Inflammatory macrophage (primary cell): ENCODE measurements at places on chromosomes 5 and 9.

DNA sequence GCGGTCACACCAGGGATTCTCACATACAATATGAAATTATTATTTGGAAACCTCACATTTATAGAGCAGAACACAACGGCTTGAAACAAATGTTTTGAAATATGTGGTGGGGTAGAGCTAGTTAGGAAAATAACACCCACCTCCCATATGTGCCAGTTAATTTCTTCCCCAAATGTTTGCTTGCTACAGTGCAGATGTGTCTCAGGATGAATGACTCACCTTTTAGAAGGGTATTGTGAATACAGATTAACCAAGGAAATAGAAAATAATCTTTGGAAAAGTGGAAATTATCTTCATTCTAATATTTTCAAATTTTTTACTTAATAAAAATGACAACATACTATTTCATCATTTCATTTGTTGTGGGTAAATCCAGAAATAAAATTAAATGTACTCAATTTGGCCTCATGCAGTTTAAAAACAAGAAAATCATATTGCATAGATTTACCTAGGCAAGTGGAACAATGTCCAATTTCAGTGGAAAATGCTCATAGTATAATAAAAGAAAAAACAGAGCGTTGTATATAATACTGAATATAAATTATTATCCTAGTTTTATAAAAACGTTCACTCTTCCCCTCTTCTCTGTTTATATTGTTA is 39.3 kb upstream of the RICTOR start:
- DNase-seq = no peak

DNA sequence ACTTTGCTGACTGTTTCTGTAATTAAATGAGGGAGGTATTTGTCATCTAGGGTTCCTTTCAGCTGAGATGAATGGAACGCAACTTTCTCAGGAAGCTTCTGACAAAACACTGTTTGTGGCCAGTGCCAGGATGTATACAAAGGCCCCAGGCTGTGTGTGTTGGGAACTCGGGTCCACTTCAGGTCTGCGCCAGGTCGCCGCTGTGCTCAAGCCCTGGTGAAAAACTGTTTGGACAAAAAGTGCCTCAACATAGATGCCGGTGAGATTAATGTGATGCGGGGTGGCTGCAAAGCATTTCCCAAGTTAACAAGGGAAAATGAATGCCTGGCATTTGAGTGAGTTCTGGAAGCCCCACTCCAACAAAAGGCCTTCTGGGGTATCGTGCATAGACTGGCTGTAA is 156.4 kb downstream of the GABBR2 start:
- DNase-seq = no peak

DNA sequence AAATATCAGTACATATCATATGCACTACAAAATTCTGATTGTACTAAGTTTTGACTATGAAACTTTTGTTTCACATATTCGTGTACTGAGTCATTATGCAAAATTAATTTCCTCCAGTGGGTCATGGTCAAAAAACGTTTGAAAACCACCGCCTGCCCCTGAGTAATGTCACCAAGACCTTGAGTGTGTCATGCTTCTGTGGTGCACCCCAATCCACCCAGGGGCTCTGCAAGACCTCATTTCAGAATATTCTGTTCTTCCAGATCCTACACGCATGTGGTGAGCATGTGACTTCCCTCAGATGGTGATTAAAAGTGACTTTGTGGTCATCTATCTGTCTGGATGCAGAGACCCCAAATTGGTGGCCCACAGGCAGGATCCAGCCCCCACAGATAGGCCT is 31.0 kb downstream of the ABLIM3 start:
- no peak for DNase-seq

- peak; percentile 3 for DNase-seq
These were observed 270.7 kb upstream of the WWC1 start for GRCh38 chr5:168020542-168021294.

- peak; percentile 74 for DNase-seq
These were observed 155.8 kb upstream of the SMIM23 start for GRCh38 chr5:171629628-171630349.

- peak; percentile 21 for DNase-seq
These were observed 3.9 kb upstream of the ADCY2 start for GRCh38 chr5:7391814-7392692.

GRCh38 chr5:136213919-136214493 is 21.0 kb upstream of the SMIM32 start:
- DNase-seq = no peak

DNA sequence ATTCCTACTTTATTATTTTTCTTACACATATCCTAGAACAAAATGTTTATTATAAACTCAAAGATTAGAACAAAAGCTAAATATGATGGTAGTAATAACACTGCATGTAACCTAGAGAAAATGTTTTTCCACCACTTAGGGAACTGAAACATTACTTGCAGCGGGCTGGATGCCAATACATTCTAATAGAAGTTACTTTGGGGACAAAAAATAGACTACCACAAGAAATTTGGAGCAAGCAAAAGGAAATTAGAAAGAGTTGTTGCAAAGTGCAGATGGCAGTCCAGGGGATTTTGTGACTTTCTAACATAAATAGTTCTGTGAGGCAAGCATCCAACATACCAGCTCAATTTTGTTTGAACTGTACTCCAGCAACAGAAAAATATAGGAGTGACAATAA is 255.3 kb upstream of the GRIN3A start:
- no peak for DNase-seq

GRCh38 chr9:114813717-114814418 is 8.0 kb upstream of the TNFSF15 start:
- no peak for DNase-seq

DNA sequence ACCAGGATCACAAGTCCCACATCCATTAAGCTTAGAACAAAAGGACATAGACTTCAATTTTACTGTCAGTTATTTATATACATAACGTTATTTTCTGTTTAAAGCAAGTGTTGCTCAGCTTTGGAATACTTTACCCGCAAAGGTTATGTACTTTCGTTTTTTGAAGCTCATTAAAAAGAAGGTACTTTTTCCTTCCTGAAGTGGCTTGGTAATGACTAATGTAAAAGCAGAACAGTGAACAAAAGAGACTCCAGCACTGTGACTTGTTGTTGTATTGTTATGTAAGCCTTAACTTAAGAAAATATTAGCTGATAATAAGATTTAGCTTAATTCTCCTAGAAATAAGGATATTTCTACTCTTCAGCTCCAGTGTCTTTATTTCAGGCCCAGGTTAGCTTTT is 97.3 kb upstream of the SLCO6A1 start:
- no peak for DNase-seq

GRCh38 chr5:179222246-179223017 is 122.8 kb downstream of the ADAMTS2 start:
- DNase-seq = no peak

- DNase-seq = peak; percentile 86
These were observed 3.5 kb downstream of the IFNA2 start for GRCh38 chr9:21381448-21382339.

DNA sequence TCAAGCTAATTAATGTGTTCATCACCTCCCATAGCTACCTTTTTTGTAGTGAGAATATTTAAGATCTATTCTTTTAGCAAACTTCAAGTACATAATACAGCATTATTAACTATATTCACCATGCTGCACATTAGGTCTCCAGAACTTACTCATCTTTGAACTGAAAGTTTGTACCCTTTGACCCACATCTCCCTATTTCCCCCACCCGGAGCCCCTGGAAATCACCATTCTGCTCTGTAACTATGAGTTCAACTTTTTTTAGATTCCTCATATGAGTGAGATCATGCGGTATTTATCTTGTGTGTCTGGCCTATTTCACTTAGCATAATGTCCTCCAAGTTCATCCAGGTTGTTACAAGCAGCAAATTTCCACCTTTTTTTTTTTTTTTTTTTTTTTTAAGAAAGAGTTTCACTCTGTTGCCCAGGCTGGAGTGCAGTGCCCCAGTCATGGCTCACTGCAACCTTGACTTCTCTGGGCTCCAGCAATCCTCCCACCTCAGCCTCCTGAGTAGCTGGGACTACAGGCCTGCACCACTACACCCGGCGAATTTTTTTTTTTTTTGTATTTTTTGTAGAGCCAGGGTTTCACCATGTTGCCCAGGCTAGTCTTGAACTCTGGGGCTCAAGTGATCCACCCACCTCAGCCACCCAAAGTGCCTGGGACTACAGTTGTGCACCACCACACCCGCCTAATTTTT is 100.4 kb upstream of the SAP30L start:
- DNase-seq = no peak

DNA sequence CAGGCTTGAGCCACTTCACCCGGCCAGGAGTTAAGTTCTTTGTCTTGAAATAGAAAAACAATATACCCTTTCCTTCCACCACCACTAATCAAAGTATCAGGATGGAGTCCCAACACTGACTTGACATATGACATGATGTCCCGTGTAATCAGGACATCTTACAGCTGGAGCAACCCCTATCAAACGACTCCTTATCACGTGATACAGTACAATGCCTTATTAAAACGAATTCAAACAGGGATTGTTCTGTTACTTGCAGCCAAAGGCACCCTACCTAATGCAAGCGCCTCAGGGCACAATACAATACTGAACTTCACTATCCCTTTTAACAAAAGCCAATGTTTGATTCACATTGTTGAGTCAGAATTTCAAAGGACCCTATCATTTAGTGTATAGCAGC is 261.3 kb downstream of the SLIT3 start:
- DNase-seq = no peak

DNA sequence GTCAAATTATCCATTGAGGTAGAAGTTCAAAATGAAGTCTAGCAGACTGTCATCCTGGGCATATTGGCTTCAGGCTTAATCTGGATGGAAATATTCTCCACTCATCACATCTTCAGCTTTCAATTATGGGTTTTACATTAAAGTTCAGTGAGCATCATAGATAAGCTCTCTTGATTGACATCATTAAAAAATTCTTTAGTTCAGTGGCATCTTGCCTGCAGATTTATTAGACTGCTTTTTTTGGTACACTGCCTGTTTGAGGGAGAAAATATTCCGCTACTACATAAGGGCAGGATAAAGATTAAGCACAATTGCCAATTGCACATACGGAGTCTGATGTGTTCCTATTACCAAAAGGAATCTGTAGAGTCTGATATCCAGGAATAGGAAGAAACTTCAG is 2353.8 kb downstream of the MAT2B start:
- no peak for DNase-seq

DNA sequence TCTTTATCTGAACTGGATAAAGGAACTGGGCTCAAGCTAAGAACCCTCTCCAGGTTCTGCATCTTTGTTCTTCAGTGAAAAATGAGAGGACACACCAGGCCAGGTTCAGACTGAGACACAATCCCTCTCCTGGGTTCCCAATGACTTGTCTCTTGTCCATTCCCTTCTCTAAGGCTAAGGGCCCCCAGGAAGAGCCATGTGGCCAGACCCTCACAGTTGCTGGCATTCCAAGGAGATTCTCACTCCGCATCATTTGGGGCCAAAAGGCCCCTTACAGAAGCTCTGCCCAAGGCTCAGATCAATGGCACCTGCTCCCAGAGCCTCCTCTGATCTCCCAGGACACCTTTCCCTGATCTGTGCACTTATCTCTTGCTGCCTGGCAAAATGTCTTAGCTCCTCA is 4.9 kb downstream of the IL4 start:
- no peak for DNase-seq

DNA sequence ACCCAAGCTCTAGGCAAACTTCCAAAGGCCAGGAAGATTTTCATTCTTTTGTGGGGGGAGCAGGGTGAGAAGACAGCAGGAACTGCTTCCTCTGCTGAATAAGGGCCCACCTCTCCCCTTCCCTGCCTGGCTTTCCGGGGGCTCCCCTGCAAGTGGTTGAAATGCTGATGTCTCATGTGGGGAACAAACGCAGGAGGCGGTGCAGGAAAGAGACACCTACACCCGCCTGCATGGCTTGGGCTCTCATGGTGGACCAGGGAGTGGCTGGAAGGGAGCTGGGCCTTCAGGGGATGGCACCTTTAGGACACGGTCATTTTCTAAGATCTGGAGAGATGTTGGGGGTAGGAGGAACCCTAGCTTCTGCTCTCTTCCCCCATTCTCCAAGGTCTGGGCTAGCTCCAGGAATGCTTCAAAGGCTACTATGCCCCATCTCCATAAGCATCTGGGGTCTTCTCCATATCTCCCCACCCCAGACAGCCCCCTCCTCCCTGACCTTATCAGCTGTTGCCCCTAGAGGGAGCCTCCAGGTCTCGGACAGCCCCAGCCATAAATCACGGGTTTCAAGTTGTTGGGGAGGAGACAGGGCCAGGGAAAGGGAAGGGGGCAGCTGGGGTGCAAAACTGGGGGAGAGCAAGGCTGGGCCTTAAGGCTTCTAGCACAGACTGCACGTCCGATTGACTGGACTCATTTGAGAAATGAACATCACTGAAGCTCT is 76.6 kb downstream of the PSD2 start:
- DNase-seq = no peak

DNA sequence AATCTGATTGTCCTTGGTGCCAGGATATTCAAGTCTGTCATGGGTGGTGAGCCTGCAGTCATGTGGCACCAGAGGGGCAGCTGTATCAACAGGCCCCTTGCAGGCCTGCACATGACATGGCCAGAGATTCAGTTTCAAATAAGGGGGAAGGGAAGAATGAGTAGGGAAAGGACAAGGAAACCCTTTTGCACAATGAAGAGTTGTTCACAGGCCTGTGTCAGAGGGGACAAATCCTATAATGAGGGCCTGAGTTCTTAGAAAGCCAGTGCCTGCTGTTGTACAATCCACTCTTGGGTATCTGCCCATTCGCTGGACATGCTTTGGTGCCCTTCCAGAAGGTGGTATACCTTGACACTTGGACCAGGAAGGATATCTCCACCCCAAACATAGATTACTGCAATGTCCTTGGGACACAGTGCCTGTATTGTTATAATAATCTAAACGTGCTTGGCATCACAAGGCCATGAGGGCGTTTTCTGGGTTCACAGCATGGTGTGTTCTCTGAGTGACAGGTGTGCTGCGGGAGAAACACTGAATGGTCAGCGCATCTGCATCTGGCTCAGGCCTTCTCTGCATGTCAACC is 1.9 kb upstream of the TMEM171 start:
- no peak for DNase-seq

GRCh38 chr5:146340260-146341081 is 1.8 kb downstream of the POU4F3 start:
- DNase-seq = peak; percentile 16

- DNase-seq = no peak
These were observed 350.7 kb upstream of the TLE4 start for GRCh38 chr9:79221084-79221483.

GRCh38 chr9:123365881-123366528 is 10.0 kb downstream of the CRB2 start:
- no peak for DNase-seq

GRCh38 chr5:109412981-109413402 is 3.2 kb upstream of the PJA2 start:
- peak; percentile 54 for DNase-seq

GRCh38 chr5:19790829-19791466 is 197.1 kb downstream of the CDH18 start:
- DNase-seq = no peak
